ENCODE measurements at places on chromosomes 4 and X.

DNA sequence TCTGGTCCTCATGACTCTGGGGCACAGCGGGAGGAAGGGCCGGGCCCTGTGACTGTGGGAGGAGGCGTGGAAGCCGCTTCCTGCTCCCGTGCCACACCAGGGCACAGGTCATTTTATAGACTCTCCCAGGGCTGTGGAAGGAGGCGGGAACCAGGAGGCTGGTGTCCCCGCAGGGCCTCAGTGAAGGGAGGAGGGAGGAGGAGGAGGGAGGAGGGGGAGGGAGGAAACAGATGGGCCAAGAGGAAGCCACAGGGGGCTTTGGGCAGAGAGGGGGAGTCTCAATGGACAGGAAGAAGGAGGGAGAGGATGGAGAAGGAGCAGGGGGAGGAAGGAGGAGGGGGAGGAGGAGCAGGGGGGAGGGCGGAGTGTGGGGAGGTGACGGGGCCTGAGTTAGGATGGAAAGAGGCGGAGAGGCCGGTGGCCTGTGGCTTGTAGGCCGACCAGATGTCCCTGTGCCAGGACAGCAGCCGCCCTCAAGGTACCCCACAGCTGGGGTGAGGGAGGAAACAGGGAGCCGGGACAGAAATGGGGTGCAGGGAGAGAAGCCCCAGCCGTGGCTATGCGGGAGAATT lies 6.2 kb upstream of the PLCXD1 start:
- no peak for DNase-seq

- DNase-seq, result no peak
Measured at GRCh38 chrX:92351511-92351910, 572.3 kb downstream of the PCDH11X start.

GRCh38 chr4:145709336-145709735 lies 29.4 kb downstream of the C4orf51 start:
- no peak for DNase-seq

DNA sequence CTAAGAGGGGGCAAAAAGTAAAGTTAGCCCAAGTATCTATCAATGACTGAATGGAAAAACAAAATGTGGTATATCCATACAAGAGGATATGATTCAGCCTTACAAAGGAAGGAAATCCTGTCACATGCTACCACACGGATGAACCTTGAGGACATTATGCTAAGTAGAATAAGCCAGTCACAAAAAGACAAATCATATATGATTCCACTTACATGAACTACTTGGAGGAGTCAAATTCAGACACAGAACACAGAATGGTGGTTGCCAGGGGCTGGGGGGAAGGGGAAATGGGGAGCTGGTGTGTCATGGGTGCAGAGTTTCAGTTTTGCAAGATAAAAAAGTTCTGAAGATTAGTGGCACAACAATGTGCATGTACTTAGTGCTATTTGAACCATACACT lies 101.8 kb downstream of the SH3KBP1 start:
- no peak for DNase-seq

GRCh38 chr4:82780170-82780751 lies 18.3 kb downstream of the SCD5 start:
- no peak for DNase-seq

GRCh38 chr4:123597586-123597985 lies 201.0 kb downstream of the SPRY1 start:
- DNase-seq, result no peak

DNA sequence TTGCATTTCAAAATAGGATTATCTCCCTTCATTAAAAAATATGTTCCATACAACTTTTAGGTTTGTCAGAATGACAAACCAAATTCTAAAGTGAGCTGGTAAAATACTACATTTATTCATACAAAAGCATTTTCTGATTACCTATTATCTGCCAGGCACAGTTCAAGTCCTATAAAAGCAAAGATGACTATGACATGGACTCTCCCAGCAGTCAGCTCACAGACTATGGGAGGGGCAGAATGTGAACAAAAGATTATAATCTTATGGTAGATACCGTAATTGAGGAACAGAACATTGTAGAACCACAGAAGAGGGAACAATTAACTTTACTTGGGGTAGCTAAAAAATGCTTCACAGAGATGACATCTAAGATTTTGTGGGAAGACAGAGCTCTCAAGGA lies 12.4 kb downstream of the PAQR3 start:
- no peak for DNase-seq

- no peak for DNase-seq
Measured at GRCh38 chr4:14518136-14518535, 484.1 kb upstream of the CPEB2 start.

- DNase-seq, result no peak
Measured at GRCh38 chrX:43631841-43632240, 24.3 kb upstream of the MAOA start.

DNA sequence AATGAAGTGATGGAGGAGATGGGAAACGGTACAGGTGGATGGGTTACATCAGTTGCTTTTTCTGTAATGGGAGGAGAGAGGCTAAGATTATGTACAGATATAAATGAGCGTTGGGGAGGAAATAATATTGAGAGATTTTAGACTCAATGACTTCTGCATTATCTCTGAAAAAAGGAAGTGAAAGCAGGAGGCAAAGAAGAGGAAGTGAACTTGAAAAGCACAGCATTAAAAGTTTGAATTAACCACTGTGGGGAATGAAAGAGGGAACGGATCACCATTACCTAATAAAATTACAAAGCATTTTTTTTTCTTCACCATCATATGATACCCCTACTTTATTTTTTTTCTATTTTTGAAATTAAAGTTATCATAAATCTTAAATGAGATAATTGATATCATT lies 1025.5 kb downstream of the RPA4 start:
- DNase-seq, result no peak

GRCh38 chr4:140027101-140027500 lies 126.9 kb downstream of the MAML3 start:
- no peak for DNase-seq

- DNase-seq, result peak; percentile 1
Measured at GRCh38 chr4:54940996-54941865, 184.2 kb downstream of the KDR start.

- DNase-seq, result no peak
Measured at GRCh38 chr4:42641161-42641560, 15.7 kb downstream of the ATP8A1 start.

- DNase-seq, result no peak
Measured at GRCh38 chr4:6746721-6747293, 30.8 kb downstream of the BLOC1S4 start.

GRCh38 chr4:38177641-38178391 lies 217.6 kb downstream of the PTTG2 start:
- DNase-seq, result no peak

DNA sequence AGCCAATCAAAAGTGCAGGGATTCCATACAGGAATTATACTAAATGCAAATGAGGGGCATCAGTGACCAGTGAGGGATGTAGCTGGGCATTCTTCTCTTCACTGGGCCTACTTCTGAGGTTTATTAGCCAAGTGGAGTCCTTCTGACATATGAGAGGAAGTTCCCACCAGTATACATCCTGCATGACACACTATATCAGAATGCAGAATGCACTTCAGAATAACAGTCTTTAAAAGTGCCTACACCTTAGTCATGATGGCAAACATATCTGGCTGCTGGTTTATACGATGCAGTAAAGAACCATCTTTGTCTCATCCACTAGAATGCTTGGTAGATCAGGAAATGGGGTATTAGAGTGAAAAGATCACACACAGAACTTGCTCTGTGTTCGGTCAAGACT lies 180.3 kb upstream of the PPARGC1A start:
- DNase-seq, result no peak

GRCh38 chrX:6954836-6955235 lies 192.7 kb upstream of the STS start:
- no peak for DNase-seq

GRCh38 chr4:74018116-74018515 lies 19.6 kb upstream of the CXCL5 start:
- DNase-seq, result no peak

- DNase-seq, result no peak
Measured at GRCh38 chr4:26715636-26716242, 131.9 kb downstream of the TBC1D19 start.

- DNase-seq, result no peak
Measured at GRCh38 chr4:145613566-145614232, 5.5 kb upstream of the MMAA start.

GRCh38 chr4:127732623-127733328 lies 2.6 kb downstream of the SLC25A31 start:
- no peak for DNase-seq

- no peak for DNase-seq
Measured at GRCh38 chr4:44670506-44671199, 7.6 kb upstream of the GUF1 start.

DNA sequence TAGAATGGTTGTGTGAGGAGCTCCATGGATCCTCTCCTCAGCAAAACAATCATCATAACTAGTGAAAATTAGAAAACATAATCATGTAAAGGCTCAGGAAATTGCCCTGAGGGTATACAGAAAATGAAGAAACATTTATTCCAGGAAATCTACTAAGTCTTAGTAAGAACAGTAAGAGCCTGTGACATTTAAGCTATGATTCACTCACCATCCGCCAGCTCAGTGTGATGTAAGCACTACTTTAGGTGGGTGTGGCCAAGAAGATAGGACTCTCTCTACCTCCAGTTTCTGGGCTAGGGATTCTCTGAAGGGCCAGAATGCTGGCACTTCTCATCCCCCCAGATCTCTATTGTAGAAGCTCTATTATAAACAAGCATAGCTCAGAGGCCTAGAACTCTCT lies 147.5 kb downstream of the DLG3 start:
- DNase-seq, result no peak

DNA sequence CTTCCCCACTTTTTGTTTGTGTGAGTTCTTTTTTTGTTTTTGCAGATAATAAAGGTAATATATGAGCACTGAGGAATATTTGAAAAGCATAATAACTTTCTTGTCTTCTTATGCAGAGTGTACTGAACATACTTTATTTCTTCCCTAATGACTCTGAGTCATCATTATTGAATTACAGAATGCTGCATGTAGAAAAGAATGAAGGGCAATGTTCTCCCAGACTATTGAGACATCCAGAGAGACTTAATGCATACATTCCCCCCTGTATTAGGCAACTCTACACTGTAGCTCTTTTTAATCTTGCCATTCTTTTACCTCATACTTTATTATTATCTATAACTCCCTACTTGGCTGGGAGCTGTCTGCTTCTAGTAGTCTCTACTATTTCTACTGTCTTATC lies 240.5 kb upstream of the ANKRD50 start:
- no peak for DNase-seq

GRCh38 chr4:124030147-124030546 lies 633.6 kb downstream of the SPRY1 start:
- DNase-seq, result no peak

All from activated CD4-positive, CD25-positive, alpha-beta regulatory T cell (primary cell).